Putamen (tissue), 1 donor: ENCODE measurements at places on chromosomes 3 and 15.

- DNase-seq: no peak
These were observed 9.4 kb downstream of the CEMIP start for GRCh38 chr15:80788536-80788935.

GRCh38 chr3:187020376-187020775, 90.0 kb downstream of the ST6GAL1 start:
- no peak for DNase-seq

DNA sequence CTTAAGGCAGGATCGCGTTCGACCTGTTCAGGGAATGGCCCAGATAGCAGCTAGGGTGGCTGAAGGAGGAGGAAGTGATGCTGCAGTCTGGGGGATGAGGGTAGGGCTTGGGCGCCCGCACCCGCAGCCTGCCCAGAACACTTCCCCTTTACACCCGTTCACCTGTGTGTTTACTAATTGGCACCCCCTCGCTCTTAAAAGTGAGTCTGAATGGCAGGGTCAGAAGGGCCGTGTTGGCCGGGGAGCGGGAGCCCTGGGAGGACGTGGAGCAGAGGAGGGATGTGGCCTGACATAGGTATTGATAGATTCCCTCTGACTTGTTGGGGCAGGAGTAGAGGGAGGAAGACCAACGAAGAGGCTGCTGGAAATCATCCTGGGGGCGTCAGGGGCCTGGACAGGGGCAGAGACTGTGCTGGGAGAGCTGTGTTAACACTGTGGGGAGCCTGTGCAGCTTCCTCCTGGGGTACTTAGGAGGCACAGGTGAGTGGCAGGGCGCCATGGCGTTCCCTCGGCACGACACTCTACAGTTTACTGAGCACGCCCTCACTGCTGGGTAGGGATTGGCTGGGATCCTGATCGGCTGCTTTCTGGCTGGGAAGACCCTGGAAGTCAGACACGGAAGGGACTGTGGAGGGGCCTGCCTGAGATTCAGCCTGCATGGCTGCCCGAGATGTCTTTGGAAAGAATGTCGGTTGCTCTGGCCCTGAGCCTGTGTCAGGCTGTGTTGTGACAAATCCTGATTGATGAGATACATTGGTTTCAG, 51.7 kb downstream of the SLC6A6 start:
- DNase-seq: no peak

GRCh38 chr3:184526088-184526433, 35.5 kb upstream of the EPHB3 start:
- no peak for DNase-seq

GRCh38 chr15:86135041-86135440, 55.4 kb downstream of the AGBL1 start:
- DNase-seq: no peak

DNA sequence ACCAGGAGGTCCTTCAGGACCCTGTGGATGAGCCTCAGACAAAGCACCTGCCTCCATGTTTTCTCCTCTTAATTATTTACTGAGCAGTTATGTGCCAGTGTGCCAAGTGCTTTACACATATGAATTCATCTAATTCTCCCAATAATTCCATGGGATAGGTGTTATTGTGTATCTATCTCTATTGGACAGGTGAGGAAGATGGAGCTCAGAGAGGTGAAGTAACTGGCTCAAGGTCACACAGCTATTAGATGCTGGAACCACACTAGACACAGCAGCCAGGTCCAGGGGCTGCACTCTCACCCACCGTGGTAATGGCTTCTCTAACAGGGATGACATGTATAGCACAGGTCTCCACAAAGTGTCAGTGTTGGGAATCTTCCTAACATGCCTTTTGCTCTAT, 70.2 kb downstream of the TLE3 start:
- DNase-seq: no peak

DNA sequence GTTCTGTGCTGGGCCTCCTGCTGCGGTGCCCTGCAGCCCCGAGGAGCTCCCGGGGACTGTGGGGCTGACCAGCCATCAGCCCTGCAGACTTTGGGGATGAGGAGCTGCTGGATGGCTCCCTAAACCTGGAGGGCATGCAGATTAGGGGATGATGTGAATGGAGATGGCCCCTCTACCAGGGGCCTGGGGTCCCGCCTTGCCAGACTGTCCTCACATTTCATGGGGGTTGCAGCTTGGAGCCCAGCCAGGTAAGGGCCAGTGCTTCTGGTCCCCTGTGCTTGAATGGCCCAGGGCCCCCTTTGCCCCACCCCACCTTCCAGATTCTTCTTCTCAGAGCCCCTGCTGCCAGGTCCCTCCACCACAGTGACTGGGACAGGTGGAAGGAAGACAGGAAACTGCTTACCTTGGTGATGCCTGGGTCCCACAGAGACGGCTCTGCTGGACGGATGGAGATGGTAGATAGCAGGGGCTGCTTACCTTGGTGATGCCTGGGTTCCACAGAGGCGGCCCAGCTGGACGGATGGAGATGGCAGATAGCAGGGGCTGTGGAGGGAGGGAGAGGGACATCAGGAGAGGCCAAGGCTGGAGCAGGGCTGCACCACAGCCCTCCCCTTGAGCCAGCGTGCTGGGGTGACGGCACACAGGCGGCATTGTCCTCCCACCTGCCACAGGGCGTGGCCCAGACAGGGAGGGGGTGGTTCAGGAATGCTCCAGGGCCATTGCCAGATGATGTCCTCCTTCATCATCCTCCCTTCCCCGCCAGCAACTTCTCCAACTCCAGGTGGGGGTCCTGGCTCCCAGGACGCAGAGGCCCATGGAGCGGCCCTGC, at the start of gene SPTBN5:
Gene SPTBN5, minus strand, starts transcription at position 632 of the 829 bp plus-strand sequence. Its CDS starts 556 bp downstream, at position 76.
- no peak for DNase-seq

GRCh38 chr3:141403576-141403975, 35.3 kb downstream of the ZBTB38 start:
- DNase-seq: no peak

- no peak for DNase-seq
These were observed 5.9 kb downstream of the GPX1 start for GRCh38 chr3:49352281-49352680.

GRCh38 chr15:78956937-78957336, 12.1 kb upstream of the CTSH start:
- no peak for DNase-seq

- DNase-seq: no peak
These were observed 70.3 kb downstream of the SCN5A start for GRCh38 chr3:38579141-38579540.

- DNase-seq: peak; percentile 83
These were observed 25.2 kb downstream of the NIPA1 start for GRCh38 chr15:22811640-22812039.

DNA sequence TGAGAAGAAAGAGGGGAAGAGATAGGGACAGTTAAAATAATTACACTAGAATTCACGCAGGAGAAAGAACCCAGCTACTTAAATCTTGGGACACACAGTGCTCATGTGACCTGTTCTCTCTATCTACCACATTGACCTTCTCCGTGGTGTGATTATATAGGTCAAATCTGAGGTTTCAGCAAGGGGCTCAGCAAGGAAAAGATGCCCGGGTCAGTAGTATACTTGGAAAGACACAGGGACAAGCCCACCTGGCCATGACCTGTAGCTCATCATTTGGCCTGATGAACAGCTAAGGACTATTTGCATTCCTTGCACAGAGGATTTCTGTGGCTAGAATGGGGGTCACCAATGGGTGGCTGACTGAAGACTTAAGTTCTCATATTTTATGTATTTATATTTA, 71.9 kb downstream of the SSR3 start:
- DNase-seq: no peak

GRCh38 chr3:153848702-153849101, 272.5 kb upstream of the ARHGEF26 start:
- DNase-seq: no peak

DNA sequence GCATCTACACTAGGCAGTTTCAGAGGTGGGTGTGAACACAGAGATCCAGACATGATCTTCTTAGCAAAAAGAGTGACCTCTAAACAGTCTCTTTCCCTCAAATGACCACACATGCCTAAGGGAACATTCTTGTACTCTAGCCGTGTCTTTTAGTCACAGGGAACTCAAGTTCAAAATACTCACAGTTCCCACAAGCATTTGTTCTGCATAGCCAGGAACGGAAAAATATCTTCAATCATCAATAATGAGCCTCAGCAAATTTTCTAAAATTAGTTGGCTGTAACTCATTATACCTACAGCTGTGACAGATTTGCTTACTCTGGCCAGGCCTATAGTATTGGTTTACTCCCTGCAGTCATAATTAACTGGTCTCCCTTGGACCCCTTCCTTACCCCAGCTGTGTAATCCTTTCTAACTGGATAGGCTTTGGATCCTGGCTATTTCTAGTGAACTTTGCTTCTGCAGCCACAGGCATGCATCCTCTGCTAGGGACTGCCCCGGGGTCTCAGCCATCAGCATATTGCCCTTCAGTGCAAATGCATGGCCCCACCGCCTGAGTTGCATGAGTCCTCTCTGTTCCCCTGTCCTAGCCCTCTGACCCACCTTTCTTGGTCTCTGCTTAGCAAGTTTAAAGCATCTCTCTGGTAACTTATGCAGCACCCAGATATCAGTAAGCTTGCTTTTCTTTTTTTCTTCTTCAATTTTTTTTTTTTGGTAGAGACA, 56.0 kb upstream of the HACD2 start:
- DNase-seq: no peak

- no peak for DNase-seq
These were observed 261.3 kb upstream of the TLE3 start for GRCh38 chr15:70358871-70359647.

GRCh38 chr15:83695901-83696425, 42.0 kb downstream of the ADAMTSL3 start:
- DNase-seq: no peak

GRCh38 chr15:76939715-76940114, 8.2 kb downstream of the RCN2 start:
- DNase-seq: no peak

DNA sequence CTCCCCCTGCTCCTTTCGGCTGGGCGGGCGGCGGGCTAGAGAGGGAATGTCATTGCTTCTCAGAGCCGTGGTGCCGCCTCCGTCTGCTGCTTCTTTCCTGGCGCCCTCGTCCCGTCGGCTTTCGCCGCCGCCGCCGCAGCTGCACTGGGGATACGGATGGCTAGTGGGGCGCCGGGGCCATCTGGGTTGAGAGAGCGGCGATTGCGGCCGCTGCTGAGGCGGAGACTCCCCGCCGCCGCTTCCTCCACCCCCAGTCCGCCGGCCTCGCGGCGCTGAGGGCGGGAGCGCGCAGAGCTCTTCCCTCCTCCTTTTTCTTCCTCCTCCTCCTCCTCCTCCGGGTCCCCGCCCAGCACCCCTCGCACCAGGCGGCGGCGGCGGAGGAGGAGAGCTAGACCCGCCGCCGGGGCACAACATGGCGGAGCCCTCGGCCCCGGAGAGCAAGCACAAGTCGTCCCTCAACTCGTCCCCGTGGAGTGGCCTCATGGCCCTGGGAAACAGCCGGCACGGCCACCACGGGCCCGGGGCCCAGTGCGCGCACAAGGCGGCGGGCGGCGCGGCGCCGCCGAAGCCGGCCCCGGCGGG, at the start of gene STT3B:
Gene STT3B, plus strand, starts transcription at position 339 of the 582 bp plus-strand sequence. Its CDS starts 74 bp downstream, at position 413.
- peak; percentile 86 for DNase-seq

GRCh38 chr3:112649478-112649735, 8.5 kb upstream of the CCDC80 start:
- DNase-seq: no peak

GRCh38 chr15:48397841-48398240, 66.6 kb downstream of the DUT start:
- DNase-seq: no peak

GRCh38 chr3:25540273-25540672, 112.2 kb downstream of the RARB start:
- peak; percentile 48 for DNase-seq

- DNase-seq: no peak
These were observed 62.5 kb downstream of the POLQ start for GRCh38 chr3:121483290-121483689.

DNA sequence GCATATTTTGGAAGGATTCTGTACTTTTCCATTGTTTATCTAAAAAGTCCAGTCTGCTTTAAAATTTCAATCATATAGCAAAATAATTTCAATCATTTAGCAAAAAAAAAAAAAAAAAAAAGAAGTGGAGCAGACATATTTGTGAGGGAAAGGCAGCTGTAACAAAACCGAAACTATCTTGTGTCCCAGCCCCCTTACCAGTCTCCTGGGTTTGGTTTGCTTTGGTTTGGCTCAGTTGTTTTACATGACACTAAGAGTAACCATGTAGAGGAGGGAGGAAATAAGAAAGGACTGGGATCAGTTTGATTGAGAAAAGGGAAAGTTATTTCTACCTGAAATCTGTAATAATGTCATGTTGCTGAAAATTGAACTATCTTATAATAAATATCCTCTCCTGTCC, 158.8 kb upstream of the GADL1 start:
- DNase-seq: no peak

GRCh38 chr3:135851201-135852081, 114.1 kb upstream of the PPP2R3A start:
- DNase-seq: no peak

- DNase-seq: no peak
These were observed 79.0 kb downstream of the CHD2 start for GRCh38 chr15:92979011-92979701.

GRCh38 chr3:186361762-186362536, at the start of gene DGKG:
DGKG (minus strand) TSS chr3:186362234; CDS start chr3:186320459, 41,775 bp downstream.
- DNase-seq: peak; percentile 36

DNA sequence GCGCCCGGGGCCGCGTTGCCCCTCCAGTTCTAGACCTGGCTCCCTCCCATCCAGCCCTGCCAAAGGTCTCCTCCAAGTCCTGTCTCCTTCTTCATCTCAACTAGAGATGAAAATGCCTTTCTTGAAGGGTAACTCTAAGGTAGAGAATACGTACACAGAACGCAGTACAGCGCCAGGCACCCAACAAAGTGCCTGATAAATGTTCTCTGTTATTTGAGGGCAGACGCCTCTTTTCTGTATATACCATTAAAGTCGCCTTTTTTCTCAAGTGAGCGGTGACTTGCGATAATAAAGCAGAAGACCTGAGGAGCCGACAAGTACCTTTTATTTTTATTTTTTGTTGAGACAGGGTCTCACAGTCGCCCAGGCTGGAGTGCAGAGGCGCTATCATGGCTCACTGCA, 809 bp downstream of the CRTAP start:
- DNase-seq: no peak

DNA sequence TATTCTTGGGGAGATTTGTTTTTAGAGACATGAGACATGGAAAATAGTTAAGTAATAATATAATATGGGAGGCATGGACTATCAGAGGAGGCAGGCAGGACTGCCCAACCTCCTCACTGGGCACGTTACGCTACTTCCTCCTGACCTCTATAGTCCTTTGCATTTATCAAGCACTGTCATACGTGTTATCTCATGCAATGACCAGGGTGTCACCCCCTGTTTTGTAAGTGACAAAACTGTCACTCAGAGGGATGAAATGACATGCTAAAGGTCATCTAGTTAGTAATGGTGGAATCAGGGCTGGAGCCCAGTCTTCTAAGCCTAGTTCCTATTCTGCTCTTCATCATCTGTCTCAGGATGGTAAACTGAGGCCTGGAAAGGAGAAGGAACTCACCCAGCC, 66.7 kb downstream of the ST6GAL1 start:
- no peak for DNase-seq

- peak; percentile 50 for DNase-seq
These were observed 12.9 kb downstream of the SEC11A start for GRCh38 chr15:84702961-84703482.

DNA sequence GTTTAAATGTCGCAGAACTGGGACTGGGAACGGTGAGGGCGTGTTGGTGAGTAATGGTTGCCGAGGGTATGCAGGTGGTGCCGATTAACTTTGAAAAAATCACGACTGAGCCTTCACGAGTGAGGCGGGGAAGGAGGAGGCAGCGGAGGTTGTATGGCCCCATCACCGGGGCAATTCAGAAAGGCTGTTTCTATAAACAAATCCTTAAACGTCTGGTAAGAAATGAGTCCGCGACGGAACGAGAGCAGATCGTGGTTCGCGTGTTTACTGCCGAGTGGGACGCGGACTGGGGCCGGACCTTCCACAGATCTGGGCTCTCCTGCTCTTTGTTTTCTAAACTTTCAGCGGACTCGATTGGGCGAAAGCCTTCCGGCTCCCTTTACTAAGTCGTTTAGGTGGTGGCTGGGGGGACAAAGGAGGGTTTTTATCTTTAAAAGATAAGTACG, 2.7 kb downstream of the IGF1R start:
- no peak for DNase-seq
